ENCODE measurements at places on chromosomes 11 and 22.

DNA sequence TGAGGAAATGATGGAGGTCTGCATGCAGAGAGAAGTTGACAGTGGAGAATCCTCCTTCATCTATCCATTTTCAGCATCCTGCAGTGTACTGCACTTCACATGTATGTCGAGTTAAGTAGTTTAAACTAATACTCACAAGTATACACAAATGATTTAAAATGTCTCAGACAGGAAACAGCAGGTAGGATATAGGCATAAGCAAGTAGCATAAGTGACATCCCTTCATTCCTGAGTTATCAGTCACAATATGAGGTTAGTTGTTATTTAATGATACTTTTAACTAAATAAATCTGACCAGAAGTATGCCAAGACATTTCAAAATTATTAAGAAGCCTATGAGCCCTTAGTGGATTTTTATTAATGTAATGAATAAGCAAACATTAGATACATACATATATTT is 37.4 kb downstream of the MTMR2 start:
- DNase-seq = no peak

DNA sequence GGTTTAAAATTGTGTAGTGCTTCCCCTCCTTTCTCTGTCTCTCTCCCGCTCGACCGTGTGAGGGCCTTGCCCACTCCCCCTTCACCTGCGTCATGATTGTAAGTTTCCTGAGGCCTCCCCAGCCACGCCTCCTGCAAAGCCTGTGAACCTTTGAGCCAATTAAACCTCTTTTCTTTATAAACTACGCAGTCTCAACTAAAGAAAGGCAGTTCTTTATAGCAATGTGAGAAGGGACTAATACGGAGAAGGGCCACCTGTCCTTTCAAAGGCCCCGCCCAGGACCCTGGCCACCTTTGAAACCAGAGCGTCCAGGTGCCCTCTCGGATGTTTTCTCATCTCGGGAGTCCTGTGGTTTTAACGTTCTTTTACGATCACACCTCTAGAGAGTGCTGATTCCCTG is 741.5 kb downstream of the BRD1 start:
- DNase-seq = no peak

GRCh38 chr11:12123273-12123672 is 12.9 kb downstream of the MICAL2 start:
- no peak for DNase-seq

DNA sequence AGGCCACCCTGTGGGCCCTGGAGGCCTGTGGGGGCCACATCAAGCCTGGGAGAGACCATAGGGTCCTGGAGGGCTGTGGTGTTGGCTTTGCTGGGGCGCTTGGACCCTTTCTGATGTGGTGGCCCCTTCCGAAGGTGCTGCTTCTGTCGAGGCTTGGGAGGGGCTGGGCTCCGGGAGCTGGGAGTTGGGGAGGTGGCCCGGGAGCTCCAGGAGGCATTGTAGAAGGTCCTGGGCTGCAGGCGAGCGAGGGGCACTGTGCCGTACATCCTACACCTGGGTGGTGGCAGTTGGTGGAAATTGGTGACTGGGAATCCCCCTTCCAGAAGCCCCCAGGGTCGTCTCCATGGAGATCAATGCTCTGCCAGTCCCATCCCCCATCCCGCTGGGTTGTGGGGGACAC is 2.6 kb downstream of the PLA2G3 start:
- DNase-seq = no peak

GRCh38 chr11:1532014-1532586 is 40.0 kb downstream of the DUSP8 start:
- DNase-seq = no peak

DNA sequence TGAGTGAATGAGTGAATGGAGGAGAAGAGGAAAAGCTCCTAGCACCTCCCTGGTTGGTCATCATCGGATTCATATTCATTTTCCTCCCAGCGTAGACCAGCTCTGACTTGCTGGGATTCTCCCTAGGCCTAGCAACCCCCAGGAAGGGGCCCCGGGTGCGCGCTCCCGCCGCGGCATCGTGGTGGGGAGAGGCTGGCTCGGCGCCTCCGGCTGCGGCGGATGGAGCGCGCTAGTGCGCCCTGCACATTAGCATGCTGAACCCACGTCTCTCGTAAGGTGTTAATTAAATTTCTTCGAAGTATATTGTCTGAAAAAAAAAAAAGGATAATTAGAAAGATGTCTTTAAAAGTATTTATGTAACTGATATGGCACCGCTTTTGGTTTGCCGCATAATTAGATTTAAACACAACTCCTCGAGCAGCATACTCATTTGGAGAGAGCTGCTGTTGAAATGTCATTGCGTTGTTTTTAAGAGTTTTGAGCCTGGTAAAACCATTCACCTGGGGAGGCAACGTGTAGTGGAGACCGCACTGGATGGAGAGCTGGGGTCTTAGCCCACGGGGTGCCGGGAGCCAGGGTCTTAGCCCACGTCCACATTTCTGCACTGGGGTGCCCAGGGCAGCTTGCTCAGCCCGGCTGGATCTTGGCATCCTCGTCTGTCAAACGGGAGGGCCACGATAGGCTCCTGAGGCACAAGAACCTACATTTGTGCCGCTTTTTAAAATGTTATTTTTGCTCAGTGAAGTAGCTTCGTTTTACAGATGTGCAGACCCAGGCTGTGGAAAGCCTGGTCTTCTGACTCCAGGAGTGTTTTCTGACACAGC is 21.8 kb downstream of the MPPED1 start:
- no peak for DNase-seq

GRCh38 chr22:20267441-20268278 is 458 bp downstream of the RTN4R start:
- no peak for DNase-seq

DNA sequence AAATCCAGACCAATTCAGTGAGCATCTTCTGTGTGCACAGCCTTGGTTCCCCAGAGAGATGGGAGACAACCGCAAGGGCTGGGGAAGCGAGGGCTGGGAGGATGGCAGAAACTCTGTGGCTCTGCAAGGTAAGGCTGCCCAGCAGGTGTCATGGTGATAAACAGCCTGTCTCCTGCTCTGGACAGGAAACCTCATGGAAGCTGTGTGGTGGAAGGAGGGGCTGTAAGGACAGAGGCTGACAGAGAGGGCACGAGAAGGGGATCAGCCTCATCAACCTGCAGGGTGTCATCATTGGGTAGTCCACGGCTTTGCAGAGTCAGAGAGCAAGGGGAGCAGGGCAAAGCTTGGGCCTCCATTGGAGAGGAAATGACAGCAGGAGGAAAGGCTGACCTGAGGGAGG is 138.4 kb upstream of the CADM1 start:
- DNase-seq = no peak

DNA sequence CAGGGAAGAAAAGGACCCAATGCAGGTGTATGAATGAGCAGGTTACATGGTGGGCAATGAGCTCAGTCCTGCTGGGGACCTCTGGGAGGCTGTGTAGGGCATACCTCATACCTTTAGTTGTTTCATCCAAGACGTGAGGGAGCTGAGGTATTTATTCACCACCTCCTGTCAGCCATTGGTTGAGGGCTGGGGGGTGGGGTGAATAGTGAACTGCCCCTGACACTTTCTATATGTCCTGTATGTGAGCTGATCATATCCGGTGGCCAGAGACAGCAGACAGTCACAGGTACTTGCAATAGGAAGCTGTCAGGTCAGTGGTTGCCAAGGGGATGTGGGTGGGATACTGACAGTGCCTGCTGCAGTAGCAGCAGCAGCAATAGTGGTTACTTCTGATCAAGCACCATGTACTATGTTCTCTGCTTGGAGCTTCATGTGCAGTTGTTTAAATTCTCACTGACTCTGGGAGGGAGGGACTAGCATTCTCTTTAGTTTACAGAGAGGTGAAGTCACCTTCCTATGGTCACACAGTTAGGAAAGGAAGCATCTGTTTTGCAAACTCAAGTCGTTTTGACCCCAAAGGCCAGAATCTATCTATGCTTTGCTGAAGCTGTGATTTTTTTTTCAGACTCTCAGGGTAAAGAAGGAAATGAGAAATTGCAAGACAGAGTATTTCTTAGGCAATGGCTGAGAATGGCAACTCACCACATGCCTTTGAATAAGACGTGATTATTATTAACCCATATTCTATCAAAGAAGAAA is 54.0 kb downstream of the MIAT start:
- no peak for DNase-seq

DNA sequence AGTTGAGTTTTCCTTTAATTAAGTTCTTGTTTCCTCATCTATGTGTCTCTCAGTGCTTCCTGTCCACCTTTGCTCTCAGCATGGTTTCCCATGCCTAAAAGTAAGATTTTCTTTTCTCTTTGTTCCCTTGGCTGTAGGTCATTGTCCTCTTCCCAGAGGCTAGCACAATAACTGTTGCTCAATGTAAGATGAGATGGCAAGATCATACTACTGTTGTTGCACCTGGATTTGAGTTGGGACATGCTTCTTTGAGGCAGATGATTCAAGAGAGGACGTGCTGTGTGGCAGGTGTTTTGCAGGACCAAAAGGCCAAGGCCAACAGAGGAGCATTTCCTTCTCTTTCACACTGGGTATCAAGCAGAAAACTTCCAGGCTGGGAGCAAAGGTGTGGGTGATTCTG is 11.3 kb upstream of the NELL1 start:
- DNase-seq = no peak

DNA sequence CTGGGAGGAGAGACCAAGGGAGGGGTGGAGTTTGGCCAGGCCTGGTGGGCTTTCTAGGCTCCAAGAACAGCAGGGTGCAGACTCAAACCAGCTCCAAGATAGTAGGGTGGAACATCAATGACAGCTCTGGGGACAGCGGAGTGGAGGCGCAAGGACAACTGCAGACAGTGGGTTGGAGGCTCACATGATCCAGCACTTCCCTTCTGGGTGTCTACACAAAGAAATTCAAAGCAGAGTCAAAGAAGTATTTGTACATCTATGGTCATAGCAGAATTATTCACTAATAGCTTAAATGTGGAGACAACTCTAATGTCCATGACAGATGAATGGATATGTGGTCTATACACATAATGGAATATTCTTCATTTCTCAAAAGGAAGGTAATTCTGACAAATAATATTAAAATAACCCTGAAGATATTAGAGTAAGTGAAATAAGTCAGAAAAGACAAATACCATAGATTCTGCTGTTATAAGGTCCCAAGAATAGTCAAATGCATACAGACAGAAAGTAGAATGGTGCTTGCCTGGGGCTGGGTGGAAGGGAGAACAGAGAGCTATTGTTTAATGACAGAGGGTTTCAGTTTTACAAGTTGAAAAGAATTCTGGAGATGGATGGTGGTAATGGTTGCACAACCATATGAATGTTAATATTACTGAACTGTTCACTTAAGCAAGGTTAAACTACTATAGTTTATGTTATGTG is 5.5 kb upstream of the GAB4 start:
- DNase-seq = no peak

- DNase-seq = no peak
Observed at GRCh38 chr11:120517390-120517761, 5.8 kb downstream of the GRIK4 start.

DNA sequence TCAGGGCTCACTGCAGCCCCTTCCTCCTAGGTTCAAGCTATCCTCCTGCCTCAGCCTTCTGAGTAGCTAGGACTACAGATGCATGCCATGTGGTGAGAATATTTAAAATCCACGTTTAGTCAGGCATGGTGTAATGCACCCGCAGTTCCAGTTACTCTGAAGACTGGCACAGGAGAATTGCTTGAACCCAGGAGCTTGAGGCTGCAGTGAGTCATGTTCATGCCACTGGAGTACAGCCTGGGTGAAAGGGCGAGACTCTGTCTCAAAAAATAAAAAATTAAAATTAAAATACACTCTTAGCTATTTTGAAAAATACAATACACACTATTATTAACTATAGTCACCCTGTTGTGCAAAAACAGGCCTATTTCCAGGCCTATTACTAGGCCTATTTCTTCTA is 38.4 kb downstream of the NOX4 start:
- DNase-seq = no peak

DNA sequence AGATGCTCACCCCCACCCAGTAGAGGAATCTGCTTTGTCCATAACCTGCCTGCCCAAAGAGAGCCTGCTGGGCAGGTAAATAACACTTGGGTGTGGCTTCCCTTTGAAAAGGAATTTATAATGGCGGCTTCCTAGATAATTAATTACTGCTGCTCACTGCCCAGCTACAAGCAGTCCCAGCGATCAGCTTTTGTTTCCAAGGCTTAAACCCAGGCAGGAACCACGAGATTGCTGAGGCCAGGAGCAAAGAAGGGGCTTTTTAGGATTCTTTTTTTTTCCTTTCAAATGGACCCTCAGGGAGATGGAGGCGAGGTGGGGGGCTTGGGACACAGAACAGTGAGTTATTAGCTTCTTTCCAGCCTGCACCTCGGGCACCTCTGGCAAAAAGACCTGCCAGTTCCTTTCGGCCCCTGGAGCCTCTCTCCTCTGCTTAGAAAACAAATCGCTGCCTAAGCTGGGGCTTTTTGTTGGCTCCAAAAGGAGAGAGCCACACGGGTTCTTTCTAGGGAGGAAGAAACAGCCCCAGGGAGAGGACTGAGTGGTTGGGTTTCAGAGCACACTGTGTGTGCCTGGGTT is 107.2 kb downstream of the TSPAN18 start:
- DNase-seq = no peak

GRCh38 chr11:102473543-102473942 is 21.0 kb upstream of the TMEM123 start:
- no peak for DNase-seq

- DNase-seq = peak; percentile 50
Observed at GRCh38 chr22:41447435-41448188, 1.0 kb upstream of the TOB2 start.

- DNase-seq = no peak
Observed at GRCh38 chr11:134583397-134583990, 171.5 kb upstream of the B3GAT1 start.

DNA sequence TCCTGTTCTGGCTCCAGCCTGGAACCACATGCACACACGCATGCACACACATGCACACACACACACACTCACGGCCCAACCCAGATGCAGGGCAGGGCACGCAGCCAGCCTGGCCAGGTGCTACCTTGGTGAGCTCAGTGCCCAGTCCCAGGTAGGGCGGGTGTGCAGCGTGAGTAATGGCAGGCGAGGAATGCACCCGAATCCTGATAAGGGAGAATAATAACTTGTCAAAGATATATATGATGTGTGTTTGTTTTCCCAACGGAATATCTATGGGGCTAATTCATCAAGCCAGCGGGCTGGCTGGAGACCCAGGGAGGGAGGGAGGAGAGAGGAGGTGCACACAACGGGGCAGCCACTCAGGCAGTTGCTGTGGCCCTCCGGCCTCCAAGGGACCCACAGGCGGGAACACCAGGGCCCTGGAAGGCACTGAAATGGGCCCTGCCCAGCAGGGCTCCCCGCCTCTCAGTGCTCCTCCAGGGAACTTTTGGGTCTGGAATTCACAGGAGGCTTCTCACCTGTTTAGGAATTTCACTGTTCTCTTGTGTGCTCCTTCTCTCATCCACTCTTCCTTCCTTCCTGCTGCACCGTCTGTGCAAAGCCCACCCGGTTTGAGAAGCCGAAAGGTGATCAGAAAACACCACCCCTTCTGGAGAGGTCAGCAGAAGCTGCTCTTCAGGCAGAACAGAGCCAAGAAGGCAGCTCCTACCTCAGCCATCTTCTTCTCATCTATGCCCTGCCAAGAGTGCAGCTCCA is 79.0 kb downstream of the BUD13 start:
- DNase-seq = no peak

- no peak for DNase-seq
Observed at GRCh38 chr22:27723158-27723557, 78.4 kb downstream of the MN1 start.

GRCh38 chr22:49659924-49660315 is 167.8 kb downstream of the BRD1 start:
- DNase-seq = no peak

- no peak for DNase-seq
Observed at GRCh38 chr11:13297917-13298356, 20.3 kb downstream of the BMAL1 start.

All from stimulated activated naive CD4-positive, alpha-beta T cell treated with Interleukin-2 at 50 U/mL for 16 hours (primary cell).